ENCODE measurements at places on chromosomes 13 and 19.
A peak's percentile ranks its signal among the peaks of the same experiment; 100 is the strongest.

- DNase-seq, result no peak
Measured at GRCh38 chr13:105428811-105429210, 1106.7 kb downstream of the EFNB2 start.

DNA sequence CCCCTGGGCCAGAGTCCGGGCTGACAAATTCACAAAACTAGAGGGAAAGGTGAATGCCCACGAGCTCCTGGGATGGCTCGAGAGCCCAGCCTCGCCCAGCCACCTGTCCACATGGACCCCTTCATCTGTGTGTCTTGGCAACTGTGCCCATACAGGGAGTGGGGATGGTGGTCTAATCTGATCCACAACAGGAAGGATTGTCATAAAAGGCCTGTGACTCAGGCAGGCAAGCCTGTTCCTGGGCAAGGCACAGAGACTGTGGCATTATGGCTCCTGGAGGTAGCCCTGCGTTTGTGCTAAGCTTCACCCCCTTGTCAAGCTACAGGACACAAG lies 20.0 kb downstream of the CAPS start:
- no peak for DNase-seq

GRCh38 chr19:46218160-46218559 lies 11.4 kb upstream of the IGFL1 start:
- no peak for DNase-seq

DNA sequence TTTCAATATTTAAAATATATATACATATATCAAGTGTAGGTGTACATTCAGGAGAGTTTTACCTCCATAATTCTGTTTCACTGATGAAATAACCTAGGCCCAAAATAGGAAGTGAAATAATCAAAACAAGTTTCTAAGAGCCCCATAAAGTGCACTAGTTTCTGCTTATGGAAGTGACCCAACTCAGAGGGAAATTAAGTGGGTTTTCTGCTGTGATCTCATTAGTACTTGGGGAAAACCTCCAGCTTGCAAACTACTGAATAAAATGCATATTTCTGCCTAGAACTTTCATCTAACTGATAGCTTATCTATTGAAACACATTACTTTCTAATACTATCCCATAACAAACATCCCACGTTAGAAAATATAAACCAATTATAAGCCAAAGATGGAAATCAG lies 45.4 kb upstream of the MIR17HG start:
- no peak for DNase-seq

DNA sequence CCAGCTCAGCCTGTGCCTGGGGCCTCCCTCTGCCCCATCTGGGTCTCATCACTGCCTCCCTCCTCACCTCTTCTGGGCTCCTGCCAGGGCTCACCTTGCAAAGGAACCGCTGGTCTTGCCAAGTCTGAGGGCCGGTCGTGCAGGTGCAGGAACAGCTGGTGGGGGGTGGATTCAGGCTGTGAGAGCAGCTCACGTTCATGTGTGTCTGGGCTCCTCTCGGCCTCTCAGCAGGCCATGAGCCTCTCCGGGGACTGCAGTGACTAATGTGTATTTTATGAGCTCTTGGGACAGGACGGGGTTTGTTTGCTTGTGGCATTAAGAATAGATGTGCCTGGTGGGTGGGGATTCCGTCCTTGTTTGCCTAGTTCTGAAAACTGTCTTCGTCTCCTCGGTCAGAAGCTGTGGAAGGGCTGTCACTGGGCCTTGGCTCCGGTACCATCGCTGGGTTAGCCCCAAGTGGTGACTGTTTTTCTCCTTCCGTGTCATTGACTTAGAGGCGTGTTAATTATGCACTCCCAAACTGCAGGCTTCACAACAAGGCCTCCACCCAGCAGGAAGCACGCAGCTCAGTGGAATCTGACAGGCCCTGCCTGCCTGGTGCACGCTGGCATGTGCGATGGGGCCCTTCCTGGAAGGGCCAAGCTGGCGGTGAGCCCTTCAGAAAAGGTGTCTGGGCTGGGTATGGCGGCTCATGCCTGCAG lies 77.6 kb downstream of the KDM4B start:
- DNase-seq, result no peak

DNA sequence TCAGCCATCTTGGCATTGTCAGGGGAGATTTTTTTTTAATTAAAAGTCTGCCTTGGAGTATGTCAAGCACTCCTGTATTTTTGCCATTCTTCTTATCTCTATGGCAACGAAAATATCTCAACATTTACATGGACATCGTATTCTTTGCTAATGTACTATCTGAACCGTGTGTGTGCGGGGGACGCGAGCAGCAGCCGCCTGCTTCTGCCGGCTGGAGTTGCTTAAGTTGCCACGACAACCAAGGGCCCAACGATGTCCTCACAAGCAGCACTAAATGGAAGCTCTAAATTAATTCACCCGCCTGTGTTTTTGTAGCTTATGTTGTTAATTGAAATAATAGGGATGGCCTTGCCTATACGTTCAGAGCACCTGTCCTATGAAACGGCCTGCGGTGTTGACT lies 309.5 kb downstream of the TEX29 start:
- no peak for DNase-seq

DNA sequence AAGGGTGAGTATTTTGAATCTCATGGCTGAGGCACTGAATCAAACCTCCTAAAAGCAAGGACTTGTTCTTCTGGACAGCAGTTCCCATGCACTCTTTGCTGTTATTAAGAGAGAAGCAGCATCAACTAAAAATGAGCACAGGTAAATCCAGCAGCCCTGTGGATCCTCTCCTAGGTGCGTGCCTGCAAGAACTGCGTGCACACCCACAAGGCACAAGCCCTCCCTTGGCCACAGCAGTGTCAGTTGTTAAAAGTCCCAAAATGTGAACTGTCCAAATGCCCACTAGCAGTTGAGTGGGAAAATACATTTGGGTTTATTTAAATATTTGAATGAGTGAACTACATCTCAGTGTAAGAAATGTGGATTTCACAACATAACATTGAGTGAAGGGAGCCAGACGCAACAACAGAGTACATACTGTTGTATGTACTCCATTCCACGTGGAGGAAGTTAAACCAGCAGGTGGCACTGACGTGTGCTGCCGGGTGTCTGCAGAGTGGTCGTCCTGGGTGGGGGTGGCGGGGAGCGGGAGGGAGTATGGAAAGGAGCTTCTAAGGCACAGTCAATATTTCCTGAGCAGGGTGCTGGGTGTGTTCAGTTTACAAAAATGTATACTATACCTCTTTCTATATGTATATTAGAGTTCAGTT lies 266.4 kb downstream of the NALCN start:
- no peak for DNase-seq

DNA sequence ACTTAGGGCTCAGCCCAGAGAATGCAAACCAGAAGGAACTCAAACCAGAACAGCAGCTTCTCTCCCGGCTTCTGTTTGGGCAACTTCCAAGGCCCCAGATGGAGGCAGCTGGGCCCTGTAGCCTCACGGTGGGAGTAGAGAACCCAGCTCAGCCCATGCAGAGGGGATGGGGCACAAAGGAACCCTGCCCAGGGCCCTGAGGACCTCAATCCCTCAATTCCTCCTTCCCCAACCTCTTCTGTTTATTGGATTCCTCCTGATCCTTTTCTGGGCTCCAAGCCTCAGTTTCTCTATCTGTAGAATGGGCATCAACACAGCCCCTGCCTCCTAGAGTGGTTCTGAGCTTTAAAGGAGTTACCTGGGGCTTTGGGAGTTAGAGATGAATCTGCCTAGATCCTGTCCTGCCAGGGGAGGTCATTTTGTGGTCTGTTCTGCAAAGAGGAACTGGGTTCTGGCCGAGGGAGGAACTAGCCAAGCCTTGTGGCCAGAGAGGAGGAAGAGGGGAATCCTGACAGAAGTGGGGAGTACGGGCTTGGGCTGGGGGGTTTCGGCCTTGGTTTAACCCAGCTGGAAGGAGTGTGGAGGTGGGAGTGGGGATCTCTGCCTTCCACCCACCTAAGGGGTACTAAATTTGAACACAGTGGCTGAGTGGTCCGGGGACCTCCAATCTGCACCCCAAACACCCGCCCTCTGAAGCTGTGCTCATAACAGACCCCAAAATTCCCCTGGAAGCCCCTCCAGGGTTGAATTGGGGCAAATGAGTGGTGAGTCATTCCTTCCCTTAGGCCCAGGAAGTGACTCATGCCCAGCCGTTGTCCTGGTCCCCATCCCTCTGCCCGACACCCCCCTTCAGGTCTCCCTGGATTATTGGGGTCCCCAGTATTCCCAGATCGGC lies 2.7 kb downstream of the ADGRE5 start:
- peak; percentile 64 for DNase-seq

DNA sequence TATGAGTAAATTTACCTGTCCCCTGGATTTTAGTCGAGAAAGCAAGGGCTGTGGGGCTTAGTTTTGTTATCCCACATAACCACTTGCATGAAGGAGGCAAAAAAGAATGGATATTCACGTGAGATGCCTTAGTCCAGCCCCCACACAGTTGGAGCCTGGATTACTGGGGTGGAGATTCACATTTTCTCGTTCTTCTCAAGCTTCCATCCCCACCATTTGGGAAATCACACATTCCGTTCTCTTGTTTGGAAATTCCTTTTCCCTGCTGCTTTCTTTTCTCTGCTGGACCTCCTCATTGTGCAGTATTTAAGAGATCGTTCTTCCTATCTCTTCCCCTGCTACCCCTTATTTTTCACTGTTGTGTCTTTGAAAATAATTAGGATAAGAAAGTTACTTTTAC lies 45.1 kb upstream of the FARP1 start:
- DNase-seq, result no peak

GRCh38 chr13:20045950-20046548 lies 87.5 kb downstream of the ZMYM2 start:
- DNase-seq, result no peak

DNA sequence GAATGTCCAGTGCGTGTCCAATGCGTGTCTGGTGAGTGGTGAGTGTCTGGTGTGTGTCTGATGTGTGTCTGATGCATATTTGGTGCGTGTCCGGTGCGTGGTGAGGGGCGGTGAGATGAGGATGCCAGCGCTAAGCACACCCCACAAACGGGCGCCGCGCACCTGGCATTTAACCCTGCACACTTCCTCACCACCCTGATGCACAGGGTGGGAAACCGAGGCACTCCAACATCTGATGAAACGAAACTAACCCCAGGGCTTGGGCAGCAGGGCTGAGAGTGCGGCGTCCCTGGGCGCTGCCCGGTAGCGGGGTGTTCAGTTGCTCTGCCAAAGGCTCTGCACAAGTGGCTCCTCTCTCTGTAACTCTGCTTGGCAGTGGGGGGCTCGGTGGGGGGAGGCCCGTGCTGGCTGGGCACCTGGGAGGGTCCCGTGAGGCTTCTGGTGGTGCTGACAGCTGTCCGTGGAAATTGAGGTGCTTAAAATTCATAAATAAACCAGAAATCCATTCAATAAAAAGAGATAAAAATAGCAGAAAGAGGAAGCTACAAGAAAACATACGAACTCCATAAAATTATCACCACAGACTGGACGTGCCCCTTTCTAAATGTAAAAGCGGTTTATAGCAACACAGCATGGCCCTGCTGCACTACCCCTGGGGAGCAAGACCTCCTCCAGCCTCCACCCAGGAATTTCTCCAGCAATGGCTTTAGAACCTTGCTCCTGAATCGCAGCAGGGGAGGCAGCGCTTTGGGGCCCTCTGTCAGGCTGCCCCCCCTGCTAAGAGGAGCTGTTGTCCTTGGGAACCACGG lies 76.0 kb downstream of the RASA3 start:
- no peak for DNase-seq

DNA sequence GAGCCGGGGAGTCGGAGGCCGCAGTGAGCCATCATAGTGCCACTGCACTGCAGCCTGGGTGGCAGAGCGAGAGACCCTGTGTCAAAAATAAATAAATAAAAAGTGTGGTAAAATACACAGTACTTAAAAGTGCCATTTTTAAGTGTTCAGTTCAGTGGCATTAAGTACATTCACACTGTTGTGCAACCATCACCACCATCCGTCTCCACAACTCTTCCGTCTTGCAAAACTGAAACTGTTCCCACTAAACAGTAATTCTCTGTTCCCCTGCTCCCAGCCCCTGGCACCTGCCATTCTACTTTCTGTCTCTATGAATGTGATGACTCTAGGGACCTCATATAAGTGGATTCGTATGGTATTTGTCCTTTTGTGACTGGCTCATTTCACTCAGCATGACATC lies 13.3 kb downstream of the SLC25A42 start:
- no peak for DNase-seq

DNA sequence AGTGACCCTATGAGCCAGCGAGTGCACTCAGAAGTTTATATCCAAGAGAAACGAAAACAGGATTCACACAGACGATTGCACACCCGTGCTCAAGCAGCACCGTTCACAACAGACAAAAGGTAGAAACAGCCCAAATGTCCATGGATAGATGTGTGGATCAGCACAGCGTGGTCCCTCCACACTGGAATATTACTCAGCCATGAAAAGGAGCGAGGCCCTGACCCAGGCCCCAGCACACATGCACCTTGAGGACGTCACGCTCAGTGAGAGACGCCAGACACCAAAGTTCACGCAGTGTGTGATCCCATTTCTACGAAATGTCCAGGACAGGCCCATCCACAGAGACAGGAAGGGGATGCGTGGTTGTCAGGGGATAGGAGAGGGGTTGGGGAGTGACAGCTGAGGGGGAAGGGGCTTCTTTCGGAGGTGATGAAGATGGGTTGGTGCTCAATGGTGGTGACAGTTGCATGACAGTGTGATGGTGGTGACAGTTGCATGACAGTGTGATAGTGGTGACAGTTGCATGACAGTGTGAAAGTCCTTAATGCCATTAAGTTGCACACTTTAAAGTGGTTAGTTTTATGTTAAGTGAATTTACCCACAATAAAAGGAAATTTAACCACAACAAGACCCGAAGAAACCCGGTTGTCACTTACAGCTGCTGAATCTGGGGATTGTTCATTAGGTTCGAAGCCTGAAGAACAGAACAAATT lies 18.9 kb upstream of the SLC39A3 start:
- DNase-seq, result no peak
